ENCODE measurements at places on chromosomes 16 and 17. TPM values are rescaled to one million over a fixed set of nuclear protein-coding genes. Genes with fewer than 3 reads are reported as not detected.

The TBX4 gene
- not detected for polyA plus RNA-seq

The CSH1 gene
- polyA plus RNA-seq: not detected

The MRPS7 gene
- 165 TPM for polyA plus RNA-seq

The NXPH3 gene
- polyA plus RNA-seq: 0.75 TPM

The CANT1 gene
- 29.5 TPM for polyA plus RNA-seq

The CBX8 gene
- 3.5 TPM for polyA plus RNA-seq

The SALL1 gene
- not detected for polyA plus RNA-seq

The GAST gene
- polyA plus RNA-seq: not detected

The LGALS9B gene
- polyA plus RNA-seq: not detected

The TERB1 gene
- polyA plus RNA-seq: not detected

The HASPIN gene
- 2.7 TPM for polyA plus RNA-seq

The PABPN1L gene
- not detected for polyA plus RNA-seq

All from psoas muscle (tissue), 8 donors.